Fibroblast of skin of right biceps (primary cell): ENCODE measurements at places on chromosomes 2 and 18.

DNA sequence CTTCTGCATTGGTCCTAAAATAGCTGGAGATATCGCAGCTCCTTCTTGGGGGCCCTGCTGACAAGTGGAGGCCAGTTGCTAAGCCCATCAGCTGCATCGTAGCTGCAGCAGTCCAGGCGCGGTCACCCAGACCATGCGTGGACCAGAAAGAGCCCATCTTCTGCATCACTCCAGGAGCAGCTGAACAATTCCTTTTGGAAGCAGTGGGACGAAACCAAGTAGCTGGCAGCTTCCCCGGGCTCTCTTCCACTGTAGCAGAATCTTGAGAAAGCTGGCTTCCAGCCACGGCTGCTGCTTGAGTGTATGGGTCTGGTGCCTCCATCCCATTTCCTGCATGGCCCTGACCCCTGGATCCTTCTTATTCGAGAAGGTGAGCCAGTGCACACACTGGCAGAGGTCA, 22.2 kb upstream of the CAB39 start:
- no peak for DNase-seq

- no peak for DNase-seq
Observed at GRCh38 chr18:12371590-12371989, 5.4 kb downstream of the AFG3L2 start.

- no peak for DNase-seq
Observed at GRCh38 chr18:49377742-49378141, 82.7 kb downstream of the DYM start.

DNA sequence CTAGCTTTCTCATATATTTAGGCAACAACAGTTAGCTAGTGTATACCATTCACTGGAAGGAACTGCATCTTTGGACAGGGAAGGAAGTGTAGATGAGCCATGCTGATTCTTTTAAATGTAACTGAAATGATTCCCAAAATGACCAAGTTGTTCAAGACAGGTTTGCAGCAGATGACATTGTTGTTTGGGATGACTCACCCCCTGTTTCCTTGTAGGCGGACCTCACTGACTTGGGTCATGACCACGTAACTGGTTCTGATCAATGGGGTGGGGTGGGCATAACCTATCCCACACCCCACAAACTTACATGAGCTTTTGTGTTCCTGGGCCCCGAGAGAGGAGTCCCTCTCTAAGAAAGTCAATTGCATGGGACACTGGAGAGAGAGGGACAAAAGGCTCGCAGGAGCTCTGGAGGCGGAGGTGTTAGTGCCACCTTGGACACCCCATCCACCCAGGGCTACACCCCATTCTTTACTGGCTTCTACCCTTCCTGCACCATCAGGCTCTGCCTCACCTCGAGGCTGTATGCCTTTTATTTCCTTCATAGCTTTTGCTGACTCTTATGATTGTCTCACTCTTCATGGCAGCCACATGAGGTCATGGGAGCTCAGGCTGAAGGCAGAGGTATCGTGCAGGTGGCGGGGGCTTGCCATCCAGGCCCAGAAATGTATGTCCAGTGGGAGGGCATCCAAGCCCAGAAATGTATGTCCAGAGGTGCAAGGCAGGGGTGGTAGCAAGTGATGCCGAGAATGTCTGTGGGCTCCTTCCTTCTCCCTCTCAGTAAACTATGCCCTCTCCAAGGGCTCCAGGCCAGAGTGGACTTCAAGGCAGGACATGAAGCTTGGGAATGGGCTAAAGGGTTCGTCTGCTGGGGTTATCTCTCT, 108.0 kb downstream of the TWIST2 start:
- DNase-seq: no peak

- no peak for DNase-seq
Observed at GRCh38 chr18:26813043-26813442, 52.5 kb downstream of the AQP4 start.

DNA sequence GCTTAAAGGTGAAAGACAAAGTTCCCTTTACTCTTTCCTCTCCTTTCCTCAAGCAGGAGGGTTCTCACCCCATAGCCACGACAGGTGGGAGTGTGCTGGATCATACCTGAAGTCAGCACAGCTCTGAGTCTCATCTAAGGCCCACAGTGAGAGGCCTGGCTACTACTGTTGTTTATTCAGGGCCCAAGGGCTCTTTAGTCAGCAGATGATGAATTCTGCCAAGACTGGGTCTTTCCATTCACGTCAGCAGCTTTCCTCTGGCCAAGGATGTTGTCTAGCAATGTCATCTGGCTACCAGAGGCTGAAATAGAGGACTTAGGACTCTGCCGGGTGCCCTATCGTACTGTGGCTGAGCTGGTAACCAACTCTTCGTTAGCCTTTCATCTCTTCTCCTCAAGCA, 308.4 kb upstream of the THUMPD2 start:
- no peak for DNase-seq

GRCh38 chr2:134137182-134137611, 116.7 kb upstream of the MGAT5 start:
- DNase-seq: peak; percentile 84

GRCh38 chr2:174632841-174633622, 35.4 kb upstream of the WIPF1 start:
- peak; percentile 27 for DNase-seq

DNA sequence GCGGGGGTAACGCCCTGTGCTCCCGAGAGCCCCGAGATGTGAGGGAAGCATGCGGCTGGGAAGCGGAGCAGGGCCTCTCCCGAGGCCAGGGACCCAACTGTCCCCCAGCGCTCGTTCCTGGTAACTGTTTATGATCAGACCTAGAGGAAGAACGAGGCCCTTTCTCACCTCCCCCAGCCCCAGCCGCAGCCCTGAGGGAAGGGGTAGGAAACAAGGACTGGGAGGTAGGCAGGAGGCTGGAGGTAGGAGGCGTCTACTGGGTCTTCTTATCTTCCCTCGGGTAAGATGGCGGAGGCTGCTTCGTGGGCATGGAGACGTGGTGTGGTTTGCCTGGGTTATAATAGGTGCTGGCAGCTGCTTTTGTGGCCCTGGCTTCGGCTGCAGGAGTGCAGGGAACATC, 335.8 kb downstream of the ZNF521 start:
- DNase-seq: no peak

GRCh38 chr2:180058993-180059392, 51.9 kb upstream of the CWC22 start:
- no peak for DNase-seq

DNA sequence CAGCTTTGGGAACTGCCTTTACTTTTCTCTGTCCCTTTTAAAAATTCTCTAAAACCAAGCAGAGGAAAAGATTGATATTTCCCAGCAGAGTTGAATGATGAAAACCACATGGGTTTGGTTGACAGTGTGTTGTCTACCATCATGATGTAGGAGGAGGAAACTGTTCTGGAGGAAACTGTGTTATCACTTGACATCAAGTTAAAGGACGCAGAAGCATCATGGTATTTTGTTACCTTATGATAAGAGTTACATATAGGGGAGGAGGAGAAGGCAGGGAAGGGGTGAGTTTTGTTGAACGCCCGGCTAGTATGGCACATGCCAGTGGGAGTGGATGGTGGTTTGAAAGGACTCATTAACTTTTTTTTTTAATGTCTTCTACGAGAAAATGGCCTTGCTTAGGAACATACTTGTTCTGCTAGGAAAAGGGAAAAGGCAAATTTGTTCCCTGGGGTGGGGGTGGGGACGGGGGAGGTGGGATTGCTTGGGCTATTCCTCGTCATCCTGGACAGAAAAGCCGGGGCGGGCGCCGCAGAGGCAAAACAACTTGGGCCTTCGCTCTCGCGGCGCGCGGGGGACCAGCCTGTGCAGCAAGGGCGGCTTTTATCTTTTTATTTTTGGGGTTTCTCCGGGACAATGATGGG, 766 bp downstream of the TMEM17 start:
- peak; percentile 21 for DNase-seq

GRCh38 chr2:73107211-73107926, 5.4 kb downstream of the RAB11FIP5 start:
- no peak for DNase-seq

GRCh38 chr2:78895022-78895421, 130.5 kb upstream of the REG3G start:
- DNase-seq: no peak

GRCh38 chr2:88372042-88372441, 80.5 kb downstream of the FOXI3 start:
- no peak for DNase-seq

DNA sequence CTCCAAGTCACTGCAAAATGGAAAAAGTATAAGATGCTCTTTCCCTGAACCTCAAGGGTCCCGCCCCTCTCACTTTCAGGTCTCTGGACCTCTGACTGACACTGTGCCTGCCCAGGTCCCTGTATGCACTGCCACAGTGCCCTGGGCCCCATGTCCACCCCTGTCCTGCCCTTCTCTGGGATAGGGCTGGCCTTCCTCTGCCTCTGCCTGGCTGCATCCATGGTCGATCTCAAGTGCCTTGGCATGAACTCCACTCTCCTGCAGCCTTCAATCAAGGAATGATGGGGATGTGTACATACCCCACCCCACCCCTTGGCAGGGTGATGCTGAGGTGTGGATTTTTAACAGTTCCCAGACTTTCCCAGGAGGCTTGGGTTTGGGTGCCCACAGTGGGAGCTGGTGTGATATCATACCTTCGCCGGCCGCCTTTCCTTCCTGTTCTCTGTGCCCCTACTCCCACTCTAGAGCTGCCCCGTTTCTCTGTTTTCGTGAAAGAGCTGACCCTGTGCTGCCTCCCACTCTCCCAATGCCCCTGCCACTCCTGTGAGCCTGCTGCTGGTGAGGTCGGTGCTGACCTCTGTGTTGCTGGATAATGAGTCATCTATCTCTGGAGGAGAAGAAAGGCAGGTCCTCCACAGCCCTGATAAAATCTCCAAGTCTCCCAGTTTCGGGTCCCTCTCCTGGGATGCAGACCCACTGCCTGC, 18.9 kb downstream of the PTPN18 start:
- no peak for DNase-seq

DNA sequence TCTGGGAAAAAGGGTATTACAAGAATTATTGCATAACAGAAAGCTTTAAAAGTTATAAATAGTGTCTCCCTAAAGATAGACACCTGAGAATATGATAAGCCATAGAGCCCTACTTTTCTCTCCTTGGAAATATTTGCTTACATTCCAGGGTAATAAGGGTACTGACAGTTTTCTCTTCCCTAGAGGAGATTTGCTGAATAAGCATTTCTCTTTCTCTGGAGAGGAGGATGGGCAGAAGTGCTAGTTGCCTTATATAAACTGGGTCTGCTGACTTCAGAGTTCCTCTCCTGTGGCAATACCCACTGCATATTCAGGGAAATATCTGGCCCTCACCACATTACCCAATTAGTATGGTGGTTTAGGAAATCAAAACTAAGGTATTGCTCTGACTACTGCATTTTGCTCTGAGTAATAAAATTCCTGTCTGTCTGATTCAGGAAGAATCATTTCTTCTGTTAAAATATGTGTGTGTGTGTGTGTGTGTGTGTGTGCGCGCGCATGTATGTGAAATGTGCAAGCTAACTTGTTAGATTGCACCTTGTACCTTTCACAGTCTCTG, 1391.3 kb downstream of the DSC3 start:
- DNase-seq: peak; percentile 75

DNA sequence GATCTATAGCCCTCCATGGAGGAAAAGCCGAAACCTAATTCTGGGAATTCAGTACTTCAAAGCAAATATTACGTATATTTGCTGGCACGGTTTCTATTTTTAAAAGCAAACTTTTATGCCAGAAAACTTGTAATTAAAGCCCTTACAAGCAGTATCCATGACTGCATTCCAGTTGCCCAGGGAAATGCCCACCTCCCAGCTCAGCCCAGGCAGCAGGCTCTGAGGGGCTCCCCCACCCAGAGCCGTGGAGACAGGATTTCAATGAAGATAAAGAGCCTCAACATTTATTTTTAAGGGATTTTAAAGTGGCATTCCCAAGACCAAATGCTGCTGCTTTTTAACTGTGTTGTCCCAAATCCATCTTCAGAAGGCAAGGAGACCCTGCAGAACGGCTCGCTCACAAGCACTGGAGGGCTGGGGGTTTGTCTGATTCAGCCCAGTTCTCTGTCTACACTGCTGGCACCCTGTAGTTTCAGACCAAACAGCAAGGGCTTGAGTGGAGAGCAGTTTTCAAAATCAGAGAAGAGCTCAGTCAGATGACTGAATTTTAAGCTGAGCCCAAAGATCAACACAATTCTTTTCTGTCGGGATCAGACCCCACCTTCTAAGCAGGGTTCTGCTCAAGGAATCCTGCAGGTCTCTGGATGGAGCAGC, 105.1 kb downstream of the KCNF1 start:
- no peak for DNase-seq

GRCh38 chr2:27261926-27262298, 935 bp downstream of the SLC30A3 start:
- DNase-seq: no peak

DNA sequence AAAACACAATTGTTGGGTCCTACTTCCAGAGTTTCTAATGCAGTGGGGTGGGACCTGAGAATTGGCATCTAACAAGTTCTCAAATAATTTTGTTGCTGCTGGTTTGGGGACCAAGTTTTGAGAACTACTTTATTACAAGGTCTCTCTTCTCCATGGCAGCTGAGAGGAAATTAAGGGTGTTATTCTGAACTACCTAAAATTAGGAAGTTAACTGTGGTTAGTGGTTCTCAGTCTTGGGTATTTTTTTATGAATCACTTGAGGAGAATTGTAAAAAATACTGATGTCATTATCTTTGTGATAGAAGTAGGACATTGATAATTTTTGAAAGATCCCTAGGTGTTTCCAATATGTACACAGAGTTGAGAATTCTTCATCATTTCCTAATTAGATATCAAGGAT, 210.2 kb downstream of the MC4R start:
- DNase-seq: no peak

DNA sequence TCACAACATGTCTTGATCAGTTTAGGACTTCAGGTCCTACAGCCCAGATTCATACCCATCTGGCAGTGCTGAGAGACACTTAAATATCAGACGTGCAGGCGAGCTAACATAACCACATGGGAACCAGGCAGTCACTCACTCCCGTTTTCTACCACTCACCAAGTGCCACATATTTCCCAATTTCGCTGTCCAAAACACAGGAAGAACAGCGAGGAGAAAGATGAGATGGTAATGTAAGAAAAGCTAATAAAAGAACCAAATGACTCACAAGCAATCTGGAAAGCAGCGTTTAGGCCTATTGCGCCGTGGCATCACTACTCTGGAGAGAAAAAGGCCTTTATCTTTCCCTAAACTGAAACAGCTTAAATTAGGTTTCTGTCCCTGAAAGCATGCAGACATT, 647.8 kb upstream of the SLC39A10 start:
- peak; percentile 78 for DNase-seq

- no peak for DNase-seq
Observed at GRCh38 chr2:210961249-210961648, 404.9 kb downstream of the CPS1 start.

- DNase-seq: no peak
Observed at GRCh38 chr2:34306745-34307144, 707.6 kb upstream of the FAM98A start.
